ENCODE measurements at places on chromosomes 11 and 22.

GRCh38 chr11:82936261-82936660, 34.7 kb downstream of the DDIAS start:
- no peak for DNase-seq

- peak; percentile 78 for DNase-seq
These were observed 25.3 kb downstream of the ALG9 start for GRCh38 chr11:111846063-111846462.

DNA sequence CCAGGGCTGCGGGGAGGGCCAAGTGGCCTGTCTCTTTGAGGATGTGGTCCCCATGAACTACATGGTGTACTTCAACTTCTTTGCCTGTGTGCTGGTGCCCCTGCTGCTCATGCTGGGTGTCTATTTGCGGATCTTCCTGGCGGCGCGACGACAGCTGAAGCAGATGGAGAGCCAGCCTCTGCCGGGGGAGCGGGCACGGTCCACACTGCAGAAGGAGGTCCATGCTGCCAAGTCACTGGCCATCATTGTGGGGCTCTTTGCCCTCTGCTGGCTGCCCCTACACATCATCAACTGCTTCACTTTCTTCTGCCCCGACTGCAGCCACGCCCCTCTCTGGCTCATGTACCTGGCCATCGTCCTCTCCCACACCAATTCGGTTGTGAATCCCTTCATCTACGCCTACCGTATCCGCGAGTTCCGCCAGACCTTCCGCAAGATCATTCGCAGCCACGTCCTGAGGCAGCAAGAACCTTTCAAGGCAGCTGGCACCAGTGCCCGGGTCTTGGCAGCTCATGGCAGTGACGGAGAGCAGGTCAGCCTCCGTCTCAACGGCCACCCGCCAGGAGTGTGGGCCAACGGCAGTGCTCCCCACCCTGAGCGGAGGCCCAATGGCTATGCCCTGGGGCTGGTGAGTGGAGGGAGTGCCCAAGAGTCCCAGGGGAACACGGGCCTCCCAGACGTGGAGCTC, 13.5 kb downstream of the ADORA2A start:
- DNase-seq = no peak

DNA sequence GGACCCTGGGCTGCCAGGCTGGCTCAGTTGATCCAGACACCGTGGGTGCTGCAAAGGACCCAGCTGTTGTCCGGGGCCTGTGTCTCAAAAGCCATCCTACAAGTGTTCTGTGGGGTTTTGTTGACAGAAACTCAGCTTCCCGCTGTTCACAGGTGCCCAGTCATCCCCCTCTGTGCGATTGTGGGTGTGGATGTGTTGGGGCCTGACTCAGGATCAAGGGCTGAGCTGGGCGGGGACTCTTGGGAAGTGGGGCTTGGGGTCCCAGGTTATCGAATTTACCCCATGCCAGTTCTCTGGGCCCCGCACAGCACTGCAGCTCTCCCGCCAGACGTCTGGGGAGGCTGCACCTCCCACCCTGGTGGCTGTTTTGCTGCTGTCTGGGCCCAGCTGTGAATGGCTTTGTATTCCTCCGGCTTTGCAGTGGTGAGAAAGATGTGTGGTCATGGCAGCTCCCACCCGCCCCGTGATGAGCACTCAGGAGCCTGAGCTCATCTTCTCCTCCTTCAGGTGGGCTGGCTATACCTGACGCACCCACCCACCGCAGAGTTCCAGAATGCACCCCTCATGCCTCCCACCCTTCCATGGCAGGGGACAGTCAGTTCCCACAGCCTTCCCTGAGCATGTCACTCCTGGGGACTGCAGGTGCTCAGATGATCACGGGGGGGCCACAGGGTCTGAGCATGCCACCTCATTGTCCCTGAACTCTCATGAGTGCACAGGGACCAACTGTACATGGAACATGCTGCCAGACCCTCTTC, 3.6 kb upstream of the AP2A2 start:
- DNase-seq = no peak

DNA sequence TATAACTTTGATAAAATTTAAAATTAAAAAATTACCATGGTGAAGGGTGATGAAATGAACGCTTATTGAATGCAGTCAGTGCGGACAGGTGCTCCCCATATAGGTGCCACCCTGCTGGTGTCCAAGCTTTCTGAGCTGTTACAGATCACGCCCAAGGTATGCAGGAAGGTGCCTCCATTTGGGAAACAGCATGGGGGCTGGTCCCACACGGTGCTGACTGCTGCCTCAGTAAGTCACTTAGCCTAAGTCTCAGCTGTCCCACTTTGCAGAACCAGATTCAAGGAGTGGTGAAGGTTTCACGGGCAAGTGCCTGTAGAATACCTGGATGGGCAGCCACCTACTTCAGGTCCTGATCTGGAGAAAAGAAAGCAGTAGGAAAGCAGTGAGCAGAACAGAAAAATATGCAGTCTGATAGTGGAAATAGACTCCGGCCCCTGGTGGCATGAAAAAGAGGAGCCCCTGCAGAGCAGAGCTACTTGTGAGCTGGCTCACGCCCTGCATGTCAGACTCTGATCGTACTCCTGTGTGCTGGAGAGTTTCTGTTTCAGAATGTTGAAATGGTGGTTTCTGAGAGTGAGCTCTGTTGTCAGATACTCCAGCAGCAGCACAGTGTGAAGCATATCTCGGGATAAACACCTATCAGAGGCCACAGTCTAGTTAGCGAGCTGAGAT, 33.2 kb downstream of the ADORA2A start:
- DNase-seq = no peak

DNA sequence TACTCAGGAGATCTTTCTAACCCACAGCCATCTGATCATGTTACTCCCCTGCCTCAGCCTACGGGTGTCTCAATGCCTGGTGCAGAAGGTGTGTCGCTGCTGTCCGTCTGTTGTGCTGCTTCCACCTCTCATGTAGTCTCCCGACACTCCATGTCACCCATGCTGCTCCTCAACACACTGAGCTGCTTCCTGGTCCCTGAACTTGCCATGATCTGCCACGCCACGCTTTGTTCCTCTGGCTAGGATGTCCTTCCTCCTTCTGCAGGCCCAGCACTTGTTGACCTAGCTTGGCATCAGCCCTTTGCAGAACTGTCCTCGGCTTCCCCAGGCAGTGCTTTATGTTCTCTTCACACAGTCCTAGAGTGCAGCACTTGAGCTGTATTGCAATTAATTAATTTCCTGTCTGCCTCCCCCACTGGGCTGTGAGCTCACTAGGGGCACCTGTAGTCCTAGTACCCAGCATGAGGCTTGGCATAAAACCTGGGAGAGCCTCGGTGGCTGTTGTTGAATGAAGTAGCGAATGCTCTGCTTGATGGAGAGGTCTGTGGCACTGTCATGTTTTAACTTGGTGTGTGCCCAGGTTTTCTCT, 9.5 kb downstream of the GTPBP1 start:
- no peak for DNase-seq

GRCh38 chr11:65887723-65888162, 528 bp downstream of the FIBP start:
- DNase-seq = peak; percentile 74

GRCh38 chr11:123976770-123977560, 616 bp downstream of the OR10S1 start:
- no peak for DNase-seq

GRCh38 chr11:11215058-11215815, 137.8 kb downstream of the CSNK2A3 start:
- DNase-seq = no peak

GRCh38 chr11:128926437-128927107, 16.1 kb downstream of the TP53AIP1 start:
- DNase-seq = no peak
